ENCODE measurements at places on chromosomes 6 and 20. TPM values are rescaled to one million over a fixed set of nuclear protein-coding genes. Genes with fewer than 3 reads are reported as not detected.

DNA sequence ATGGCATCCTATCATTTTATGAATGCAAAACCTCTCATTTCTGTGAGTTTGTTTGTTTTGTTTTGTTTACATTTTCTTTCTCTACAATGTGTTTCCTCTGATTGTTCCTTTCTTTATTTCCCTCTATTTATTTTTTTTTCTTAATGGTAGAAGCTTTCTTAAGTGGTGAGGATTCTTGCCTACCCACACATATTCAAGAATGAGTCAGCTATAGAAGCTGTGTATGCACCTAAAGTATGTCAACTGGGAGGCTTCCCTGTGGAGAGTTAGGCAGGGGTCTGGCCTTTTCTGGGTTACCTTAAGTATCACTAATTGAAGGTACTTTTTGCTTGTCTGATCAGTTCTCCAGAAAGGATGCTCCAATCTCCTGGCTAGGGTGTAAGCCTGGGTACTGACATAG, 354.0 kb downstream of the ESR1 start:
- peak; percentile 5 for DNase-seq

GRCh38 chr6:168433898-168434297, 7.1 kb upstream of the SMOC2 start:
- DNase-seq: no peak

GRCh38 chr6:127030836-127031235, 87.6 kb upstream of the RSPO3 start:
- DNase-seq: no peak

DNA sequence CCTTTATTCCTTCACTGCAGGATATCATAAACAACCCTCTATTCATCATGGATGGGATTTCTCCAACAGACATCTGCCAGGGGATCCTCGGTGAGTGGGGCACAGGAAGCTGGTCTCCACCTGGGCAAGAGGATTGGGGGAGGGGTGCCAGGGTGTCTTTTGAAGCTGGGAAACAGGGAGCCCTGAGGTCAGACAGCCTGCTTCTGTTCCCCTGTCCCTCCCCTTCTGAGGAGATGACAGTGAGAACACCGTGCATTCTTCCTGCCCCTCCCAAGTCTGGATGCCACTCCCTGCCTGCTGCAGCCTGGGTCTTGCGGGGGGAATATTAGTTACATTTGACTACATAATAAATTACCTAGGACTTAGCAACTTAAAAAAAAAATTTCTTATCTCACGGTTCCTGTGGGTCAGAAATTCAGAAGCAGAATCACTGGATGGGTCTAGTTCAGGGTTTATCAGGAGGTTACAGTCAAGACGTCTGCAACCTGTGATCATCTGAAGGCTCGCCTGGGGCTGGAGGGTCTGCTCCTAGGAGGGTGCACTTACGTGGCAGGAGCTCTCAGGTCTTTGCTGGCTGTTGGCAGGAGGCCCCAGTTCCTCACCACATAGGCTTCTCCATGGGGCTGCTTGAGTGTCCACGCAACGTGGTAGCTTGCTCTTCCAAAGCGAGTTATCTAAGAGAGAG, 11.4 kb downstream of the CAPN11 start:
- DNase-seq: no peak

- DNase-seq: no peak
Observed at GRCh38 chr20:38267296-38267695, 6.8 kb upstream of the KIAA1755 start.

DNA sequence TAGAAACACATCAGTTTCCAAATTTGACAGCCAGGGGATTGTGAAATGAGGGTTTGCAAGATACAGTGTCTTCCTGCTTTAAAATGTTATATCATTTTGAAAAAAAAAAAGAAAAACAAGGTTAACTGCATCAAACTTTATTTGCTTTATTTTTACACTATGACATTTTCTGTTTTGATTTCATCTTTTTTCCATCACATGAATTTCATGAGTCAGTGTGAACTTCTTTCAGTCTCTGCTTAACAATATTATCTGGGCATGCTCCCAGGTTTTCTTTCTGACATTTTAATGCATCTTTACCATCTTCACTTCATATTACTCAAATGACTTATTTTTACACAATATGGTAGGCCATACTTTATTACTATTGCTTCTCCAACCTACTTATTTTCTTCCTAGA, 1.9 kb downstream of the NCOA7 start:
- DNase-seq: no peak

- DNase-seq: no peak
Observed at GRCh38 chr20:37345339-37346235, at the start of gene SRC. SRC (plus strand) TSS chr20:37346140; CDS start chr20:37384154, 38,014 bp downstream.

DNA sequence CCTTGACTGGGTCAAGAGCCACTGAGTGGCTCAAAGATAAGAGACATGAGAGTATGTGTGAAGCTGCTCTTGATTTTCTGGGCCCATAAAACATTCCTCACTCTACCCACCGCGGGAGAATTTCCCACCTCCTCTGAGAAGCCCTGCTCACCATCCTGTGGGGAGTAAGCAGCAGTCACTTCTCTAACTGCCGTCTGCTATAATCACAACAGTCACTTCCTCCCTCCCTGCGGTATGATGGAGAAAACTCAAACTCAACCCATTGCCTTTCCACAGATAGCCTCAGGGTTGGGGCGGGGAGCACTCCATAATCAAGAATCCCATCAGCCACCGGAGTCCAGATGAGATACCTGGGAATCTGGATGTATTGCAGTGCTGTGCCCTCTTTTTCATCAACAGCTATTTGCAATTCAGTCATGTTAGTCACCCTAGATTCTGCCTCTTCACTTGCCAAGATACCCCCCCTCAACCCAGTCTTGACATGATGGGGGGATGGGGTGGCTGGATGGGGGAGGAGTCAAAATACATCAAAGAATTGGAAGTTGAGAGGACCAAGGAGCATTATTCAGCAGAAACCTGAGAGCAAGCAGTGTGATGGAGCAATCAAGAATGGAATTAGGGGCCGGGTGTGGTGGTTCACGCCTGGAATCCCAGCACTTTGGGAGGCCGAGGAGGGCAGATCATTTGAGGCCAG, 5.1 kb downstream of the MOCS1 start:
- DNase-seq: no peak

DNA sequence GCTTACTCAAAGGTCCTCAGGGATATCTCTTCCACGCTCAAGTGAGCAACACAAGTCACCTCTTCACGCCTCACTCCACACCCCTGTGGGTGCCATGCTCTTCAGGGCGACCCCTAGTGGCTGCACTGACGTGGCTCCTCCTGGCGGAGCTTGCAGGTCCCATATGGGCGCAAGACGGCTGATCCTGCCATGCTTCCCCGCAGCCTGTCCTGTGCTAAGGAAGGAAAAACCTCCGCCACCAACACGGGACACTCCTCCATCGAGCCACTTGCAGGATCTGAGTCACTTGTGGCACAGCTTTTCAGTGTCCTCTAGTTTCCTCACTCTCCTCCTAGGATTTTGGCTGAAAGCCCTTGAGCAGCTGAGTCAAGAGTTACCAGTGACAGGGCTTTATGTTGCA, 90.7 kb downstream of the KHDC1L start:
- DNase-seq: no peak

- no peak for DNase-seq
Observed at GRCh38 chr6:156916130-156916801, 139.1 kb downstream of the ARID1B start.

DNA sequence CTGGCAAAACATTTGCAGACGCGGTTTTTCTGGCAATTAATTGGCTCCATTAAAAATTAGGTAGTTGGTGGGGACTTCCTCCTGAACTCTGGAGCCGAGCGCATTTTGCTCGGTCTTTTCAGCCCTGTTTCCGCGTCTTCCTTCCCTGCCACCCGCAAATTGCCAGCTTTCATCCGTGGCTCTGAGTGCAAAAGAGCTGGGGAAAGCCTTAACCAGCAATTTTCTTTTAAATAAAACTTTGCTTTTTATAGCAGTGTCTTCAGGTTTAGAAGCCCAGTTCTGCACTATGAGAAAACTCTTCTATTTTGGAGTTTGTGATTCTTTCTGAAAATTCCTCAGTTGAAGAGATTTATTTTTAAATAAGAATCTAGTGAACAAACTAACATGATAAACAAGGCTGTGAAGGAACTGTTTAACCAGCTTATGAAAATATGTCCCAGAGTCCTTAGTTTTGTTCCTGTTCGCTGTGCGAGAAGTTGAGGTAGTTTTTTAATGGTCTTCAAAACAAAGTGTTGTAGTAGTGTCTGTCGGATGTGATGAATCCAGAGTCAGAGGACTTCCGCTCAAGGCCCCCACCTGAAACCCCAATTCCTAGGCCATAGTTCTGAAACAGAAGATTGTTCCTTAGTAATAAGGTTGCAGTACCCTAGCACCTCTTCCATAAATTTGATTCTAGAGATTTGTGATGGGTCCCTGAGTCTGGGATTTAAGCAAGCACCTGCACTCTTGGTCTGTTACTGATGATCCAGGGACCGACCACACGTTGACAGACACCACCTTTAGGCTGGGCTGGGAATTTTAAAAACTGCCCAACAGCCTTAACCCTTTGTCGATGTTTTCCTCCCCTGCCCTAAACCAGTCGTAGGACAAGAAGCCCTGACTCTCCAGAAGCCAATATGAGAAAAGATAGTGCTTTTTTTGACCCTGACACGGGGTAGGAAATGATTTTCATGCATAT, 950 bp downstream of the KCTD20 start:
- DNase-seq: no peak

GRCh38 chr6:18210707-18211106, 53.6 kb downstream of the DEK start:
- no peak for DNase-seq

- no peak for DNase-seq
Observed at GRCh38 chr6:120608826-120609225, 725.5 kb downstream of the TBC1D32 start.

DNA sequence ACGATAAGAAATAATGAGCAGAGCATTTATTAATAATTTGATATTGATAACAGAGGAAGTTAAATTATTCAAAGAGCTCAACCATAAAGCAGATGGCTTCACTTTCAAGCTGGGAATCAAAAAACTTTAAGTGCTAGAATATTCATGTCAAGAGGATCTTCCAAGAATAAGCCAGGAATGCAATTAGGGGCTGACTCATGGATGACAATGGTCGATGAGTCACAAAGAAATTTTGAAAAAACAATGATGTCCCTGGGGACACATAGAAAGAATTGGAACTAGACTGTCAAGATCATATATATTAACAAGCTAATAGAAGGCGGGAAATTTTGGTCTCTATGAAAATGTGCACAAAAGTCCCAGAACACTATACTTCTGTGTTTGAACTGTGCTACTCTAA, 304.1 kb downstream of the LAMA2 start:
- peak; percentile 7 for DNase-seq

Gene SLC17A3
- total RNA-seq: not detected

Gene EPPIN
- total RNA-seq: not detected

Gene KCNQ5
- total RNA-seq: not detected

Gene CLIC5
- 0.07 TPM for total RNA-seq

Gene CST7
- total RNA-seq: not detected

Gene MLN
- total RNA-seq: not detected

Gene RIN2
- 79.8 TPM for total RNA-seq

Gene NKX2-4
- total RNA-seq: not detected

Gene UNC5CL
- total RNA-seq: 0.07 TPM

Gene ULBP3
- total RNA-seq: 10.5 TPM

Gene MLIP
- total RNA-seq: 10.8 TPM
